Occipital lobe (tissue), 3 donors: ENCODE measurements at places on chromosomes 5 and 9. TPM values are rescaled to one million over a fixed set of nuclear protein-coding genes. Genes with fewer than 3 reads are reported as not detected.

- DNase-seq = no peak
Observed at GRCh38 chr9:37961351-37961750, 57.4 kb upstream of the SLC25A51 start.

DNA sequence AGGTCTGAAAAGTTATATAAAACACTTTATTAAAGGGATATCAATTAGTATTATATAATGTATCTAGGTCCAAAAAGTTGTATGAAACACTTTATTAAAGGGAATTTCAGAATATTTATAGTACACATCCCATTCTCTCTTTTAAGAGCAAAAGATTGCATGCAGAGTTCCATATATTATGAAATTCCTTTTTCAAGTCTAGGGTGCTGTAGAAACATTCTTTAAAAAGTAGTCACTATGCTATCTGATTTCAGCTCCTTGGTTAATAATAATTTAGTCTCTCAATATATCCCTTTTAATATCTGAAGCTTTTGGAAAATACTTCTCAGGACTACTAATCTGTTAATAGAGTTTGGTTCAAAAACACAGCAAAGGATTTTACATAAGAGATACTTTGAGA is 1496.1 kb upstream of the C9orf72 start:
- DNase-seq = no peak

DNA sequence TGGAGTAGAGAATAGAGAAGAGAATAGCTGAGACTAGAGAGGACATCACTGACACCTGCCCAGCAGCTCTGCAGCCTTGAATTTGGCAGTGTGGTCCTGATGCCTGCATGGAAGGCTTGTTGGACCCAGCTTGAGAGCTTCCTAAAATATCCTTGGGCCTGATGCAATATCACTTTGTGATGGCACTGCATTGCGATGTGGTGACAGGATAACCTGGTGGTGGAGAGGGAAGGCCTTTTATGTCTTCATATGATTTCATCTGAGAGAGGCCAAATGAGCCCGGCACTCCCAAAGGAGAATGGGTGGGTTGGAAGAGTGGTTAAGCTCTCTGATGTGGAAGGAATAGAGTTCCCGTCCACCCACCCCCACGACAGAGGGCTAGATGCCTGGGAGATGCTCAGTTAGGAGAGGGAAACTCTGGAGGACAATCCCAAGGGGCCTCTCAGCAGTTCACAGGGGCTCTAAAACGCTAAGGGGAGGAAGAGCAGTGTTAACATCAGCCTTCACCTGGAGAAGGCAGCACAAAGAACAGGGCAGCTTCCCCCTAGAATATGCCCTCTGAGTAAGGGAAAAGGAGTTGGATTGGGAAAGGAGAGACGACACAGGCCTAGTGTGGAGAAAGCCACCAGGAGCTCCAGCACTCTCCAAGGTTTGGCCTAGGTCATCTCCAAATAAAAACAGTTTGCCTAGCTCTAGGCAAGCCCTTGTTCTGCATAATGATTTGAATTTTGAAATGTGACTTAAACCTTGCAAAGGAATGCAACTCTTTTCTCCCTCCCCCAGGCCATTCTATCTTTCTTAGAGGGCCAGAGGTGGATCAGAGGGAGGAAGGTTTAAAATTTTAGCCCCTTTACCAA is 99.8 kb upstream of the SSBP2 start:
- no peak for DNase-seq

GRCh38 chr5:58912116-58912515 is 329.2 kb downstream of the RAB3C start:
- no peak for DNase-seq

DNA sequence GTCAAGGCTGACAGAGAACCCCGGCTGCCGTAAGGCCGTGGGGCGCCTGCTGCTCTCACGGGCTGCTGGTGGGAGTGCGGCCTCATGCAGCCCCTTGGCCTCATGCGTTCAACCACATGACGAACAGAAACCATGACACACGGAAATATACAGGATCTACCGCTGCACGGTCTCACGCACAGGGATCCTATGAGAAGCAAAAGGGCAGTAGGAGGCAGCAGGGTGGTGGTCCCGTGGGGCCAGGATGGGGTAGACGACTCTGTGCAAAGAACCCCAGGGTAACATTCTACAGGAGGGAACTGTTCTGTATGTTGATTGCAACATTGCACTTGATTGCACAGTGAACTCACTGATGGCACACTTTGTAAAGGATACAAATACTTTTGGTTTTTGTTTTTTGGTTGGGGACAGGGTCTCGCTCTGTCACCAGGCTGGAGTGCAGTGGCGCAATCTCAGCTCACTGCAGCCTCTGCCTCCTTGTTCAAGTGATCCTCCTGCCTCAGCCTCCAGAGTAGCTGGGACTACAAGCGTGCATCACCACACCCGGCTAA is 51.6 kb downstream of the NACC2 start:
- no peak for DNase-seq

- DNase-seq = no peak
Observed at GRCh38 chr5:69136293-69136692, 30.7 kb upstream of the CCNB1 start.

DNA sequence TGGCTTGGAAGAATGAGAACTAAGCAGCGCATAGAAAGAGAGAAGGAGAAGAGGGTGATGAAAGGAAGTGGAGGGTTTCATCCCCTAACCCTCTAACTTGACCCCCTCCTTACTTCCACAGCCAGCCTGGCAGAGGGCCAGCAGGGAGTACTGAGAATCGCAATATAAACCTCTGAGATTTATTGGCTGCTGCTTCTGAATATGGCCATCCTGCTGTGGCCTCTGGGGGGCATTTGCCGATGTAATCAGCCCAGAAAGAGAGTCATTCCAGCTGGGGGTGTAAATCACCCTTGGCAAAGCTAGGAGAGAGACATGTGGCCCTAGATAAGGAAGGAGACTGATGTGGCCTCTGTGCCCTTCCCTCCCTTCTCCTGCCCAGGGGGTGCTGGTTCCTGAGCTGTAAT is 960 bp upstream of the GFRA3 start:
- no peak for DNase-seq

DNA sequence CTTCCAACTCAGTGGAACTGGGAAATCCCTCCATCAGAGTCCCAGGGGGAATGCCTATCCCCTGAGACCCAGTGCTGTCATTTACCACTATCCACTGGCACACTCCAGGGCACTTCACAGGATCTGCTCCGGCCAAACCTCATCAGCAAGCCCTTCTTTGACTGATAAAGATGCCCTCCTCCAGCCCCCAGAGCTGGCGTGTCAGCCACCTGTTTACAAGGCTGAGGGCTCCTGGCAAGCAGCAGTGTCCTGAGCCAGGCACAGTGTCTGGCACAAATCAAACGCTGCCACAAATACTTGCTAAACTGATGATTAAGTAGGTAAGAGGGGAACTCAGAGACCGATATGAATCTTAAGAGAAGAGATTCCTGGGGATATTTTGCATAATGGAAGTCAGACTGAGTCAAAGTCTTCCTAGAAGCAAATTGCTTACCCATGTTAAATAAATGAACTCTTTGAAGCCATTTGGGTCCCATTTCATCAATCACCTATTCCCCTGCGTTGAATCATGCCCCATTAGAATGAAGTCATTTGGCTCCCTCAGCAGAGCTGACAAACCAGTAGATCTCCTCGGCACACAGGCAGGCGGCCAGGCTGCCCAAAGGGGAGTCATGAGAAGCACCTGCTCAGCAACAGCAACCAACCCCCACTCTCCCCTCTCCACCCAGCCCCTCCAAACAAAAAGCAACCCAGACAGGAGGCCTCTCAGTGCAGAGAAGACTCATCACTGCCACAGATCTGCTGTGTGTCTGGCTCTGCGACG is 97.4 kb downstream of the CDK5RAP2 start:
- DNase-seq = no peak

GRCh38 chr5:140658870-140659269 is 5.8 kb upstream of the WDR55 start:
- DNase-seq = no peak

- no peak for DNase-seq
Observed at GRCh38 chr9:114791736-114792135, 14.1 kb downstream of the TNFSF15 start.

- no peak for DNase-seq
Observed at GRCh38 chr9:124140941-124141568, 116.7 kb upstream of the NEK6 start.

DNA sequence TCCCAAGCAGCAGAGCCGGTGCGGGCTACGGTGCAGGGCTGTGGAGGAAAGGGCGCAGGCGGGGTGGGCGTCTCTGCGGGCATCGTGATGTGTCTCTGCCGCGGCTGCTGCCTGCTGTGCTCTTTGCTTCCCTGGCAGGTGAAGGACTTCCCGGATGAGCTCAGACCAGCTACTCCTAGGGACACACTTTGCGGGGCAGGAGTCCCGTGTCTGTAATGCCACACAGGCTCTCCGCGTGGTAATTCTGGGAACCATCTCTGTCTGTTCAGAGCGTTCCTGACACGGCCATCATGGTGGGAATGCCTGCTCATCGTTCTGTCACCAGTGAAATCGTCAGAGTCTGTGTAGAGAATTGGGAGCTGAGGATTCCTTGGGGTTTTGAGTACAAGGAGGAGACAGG is 235.5 kb downstream of the FANCC start:
- DNase-seq = no peak

DNA sequence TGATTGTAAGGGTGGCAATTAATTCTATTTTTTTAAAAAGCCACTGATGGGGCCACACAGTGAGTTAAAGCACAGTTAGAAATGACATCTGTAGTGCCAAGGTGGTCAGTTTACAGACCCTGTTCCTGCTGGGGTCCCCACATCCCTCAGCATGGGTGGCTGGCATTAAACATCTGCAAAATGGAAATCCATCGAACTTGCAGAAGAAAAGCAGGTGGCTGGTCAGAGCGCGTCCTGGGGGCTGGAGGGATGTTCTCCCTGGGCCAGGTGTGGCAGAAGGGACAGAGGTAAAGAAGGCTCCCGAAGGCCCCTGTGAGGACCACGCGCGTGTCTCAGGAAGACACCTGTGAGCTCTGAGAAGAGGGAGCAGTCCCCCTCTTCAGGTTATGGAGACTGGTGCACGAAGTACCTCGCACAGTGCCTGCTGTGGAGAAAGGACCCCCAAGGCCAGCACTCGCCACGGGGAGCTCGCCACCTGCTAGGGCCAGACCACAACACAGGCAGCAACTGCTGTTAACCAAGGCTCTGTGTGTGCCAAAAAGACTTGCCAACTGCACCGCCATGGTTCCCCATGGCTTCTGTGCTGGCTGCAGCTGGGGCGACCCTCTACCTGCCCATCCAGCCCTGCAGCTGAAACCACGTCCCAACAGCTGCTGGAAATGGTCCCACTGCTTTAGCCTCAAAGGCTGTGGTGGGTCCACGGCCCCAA is 65.2 kb downstream of the RASGEF1C start:
- no peak for DNase-seq

- DNase-seq = no peak
Observed at GRCh38 chr5:132629230-132629944, 28.6 kb upstream of the IL13 start.

- no peak for DNase-seq
Observed at GRCh38 chr9:91033797-91034196, 232.2 kb downstream of the SYK start.

DNA sequence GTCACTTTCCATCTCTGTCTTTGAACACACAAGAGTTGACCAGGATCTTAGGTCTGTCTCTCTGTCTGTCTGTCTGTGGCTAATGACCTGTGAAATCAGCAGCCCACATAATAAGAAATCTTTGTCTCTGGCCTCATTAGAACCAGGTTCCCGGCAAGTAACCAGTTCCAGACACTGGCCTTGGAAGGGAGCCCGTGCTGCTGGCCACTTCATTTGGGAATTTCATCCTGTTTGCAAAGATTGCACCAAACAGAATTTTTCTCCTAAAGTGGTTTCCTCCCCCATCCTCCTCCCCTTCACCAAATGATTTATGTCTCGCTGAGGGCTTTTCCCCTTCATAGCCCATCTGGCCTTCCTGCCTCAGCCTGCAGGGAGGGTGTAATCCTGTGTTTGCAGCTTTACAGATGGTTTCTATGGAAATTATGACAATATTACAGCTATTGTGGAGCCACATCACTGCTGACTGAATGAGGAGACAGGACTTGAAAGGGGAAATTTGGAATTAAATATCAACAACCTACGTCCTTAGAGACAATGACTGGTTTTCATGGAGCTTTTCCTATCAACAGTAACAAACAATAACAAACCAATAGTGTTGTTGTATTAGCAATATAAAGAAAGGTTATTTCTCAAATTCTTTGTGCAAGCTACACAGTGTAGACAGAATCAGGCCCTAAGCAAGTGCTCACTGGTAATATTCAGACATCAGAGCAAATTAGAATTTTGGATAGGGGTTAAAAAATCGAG is 25.7 kb downstream of the DPYSL3 start:
- no peak for DNase-seq

- no peak for DNase-seq
Observed at GRCh38 chr9:90909747-90910283, 108.2 kb downstream of the SYK start.

DNA sequence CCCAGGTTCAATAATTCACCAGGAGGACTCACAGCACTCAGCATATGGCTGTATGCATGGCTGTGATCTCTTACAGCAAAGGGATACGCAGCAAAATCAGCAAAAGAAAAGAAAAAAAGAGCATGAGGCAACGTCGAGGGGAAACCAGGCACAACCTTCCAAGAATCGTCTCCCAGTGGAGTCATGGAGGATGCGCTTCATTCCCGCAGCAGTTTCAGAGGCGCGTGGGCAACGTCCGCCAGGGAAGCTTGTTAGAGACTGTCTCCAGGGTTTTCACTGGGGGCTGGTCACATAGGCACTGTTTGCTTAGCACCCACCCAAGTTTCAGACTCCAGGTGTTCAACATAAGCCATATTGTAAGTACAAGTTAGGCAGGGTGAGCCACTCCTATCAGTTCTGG is 44.6 kb downstream of the NSG2 start:
- DNase-seq = no peak

DNA sequence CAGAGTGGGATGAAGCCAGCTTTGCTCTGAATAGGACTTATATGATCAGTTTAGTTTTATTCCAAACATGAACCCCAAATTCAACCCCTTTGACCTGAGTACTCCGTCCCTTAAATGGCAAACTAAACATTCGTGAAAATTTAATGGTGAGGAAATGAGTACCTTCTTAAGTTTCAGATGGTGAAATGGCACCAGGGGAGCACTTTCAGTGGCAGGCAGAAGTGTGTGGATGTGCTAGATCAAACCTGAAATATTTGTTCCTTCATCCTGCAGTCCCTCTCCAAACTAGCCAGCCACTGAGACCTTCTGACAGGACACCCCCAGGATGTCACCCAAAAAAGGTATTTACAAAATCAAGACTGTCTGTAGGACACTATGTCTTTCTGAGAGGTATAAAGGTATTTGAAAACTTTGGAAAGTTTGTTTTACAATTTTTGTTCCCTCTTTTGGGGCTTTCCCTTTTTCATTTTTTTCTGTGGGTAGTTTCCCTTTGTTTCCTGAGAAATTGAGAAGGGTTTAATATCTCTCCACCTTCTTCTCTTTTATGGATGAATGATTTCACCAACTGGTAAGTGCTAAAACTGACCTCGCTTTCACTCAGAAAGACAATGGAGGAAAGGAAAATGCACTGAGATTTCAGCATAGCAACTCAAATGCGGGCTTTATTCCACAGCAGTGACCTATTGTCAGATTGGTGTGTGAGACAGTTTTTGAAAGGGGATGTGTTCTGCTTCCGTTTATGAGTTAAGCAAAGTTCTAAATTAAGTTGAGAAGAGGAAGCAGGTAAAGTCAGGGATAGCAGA is 127.1 kb downstream of the TMC1 start:
- DNase-seq = no peak

Gene CDH18
- 10.0 TPM for total RNA-seq

Gene SPATA31D3
- total RNA-seq = not detected

Gene AGGF1
- 45.2 TPM for total RNA-seq

Gene GPR151
- 0.31 TPM for total RNA-seq

Gene FUBP3
- 42.7 TPM for total RNA-seq

Gene SPATA31A3
- total RNA-seq = not detected

Gene MRPL50
- 55.8 TPM for total RNA-seq

Gene NHP2
- 62.2 TPM for total RNA-seq

Gene AQP3
- total RNA-seq = not detected
